Activated CD8-positive, alpha-beta T cell treated with anti-CD3 and anti-CD28 coated beads for 36 hours (primary cell): ENCODE measurements at places on chromosomes 1 and 21. TPM values are rescaled to one million over a fixed set of nuclear protein-coding genes. Genes with fewer than 3 reads are reported as not detected.

- peaks cover 41% of the 10 kb centered on the region for H3K4me1 ChIP-seq
- H3K27ac ChIP-seq: no peak overlapping the region
- DNase-seq: peak; percentile 51
- H3K4me3 ChIP-seq: no peak overlapping the region
Measured at GRCh38 chr21:42467140-42467983, 28.7 kb downstream of the RSPH1 start.

GRCh38 chr1:205306929-205307566, 14.5 kb downstream of the NUAK2 start:
- peaks cover 20% of the 10 kb centered on the region for H3K36me3 ChIP-seq
- H3K4me1 ChIP-seq: peaks cover 44% of the 10 kb centered on the region
- H3K27ac ChIP-seq: no peak overlapping the region
- H3K4me3 ChIP-seq: no peak overlapping the region

DNA sequence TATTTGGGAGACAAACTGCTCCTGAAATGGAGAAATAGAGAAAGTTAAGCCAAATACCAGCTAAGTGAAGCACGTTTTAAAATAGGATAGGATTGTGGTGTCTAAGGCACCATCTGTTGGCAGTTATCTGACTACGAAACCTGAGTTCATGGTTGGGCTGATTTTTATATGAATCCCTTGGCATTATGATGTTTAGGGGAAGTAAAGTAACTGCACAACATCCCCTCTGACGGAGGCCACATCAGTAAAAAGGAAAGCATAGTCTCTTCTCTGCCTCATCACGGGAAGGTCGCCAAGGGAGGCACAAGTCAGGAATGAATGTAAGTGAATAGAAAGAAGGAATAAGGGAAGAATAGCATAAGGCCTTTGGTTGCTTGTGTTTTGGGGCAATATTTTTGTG, 128.0 kb downstream of the PRRX1 start:
- no peak for DNase-seq
- H3K4me1 ChIP-seq: no peaks in the 10 kb centered on the region
- no peak overlapping the region for H3K27ac ChIP-seq
- no peak overlapping the region for H3K4me3 ChIP-seq

DNA sequence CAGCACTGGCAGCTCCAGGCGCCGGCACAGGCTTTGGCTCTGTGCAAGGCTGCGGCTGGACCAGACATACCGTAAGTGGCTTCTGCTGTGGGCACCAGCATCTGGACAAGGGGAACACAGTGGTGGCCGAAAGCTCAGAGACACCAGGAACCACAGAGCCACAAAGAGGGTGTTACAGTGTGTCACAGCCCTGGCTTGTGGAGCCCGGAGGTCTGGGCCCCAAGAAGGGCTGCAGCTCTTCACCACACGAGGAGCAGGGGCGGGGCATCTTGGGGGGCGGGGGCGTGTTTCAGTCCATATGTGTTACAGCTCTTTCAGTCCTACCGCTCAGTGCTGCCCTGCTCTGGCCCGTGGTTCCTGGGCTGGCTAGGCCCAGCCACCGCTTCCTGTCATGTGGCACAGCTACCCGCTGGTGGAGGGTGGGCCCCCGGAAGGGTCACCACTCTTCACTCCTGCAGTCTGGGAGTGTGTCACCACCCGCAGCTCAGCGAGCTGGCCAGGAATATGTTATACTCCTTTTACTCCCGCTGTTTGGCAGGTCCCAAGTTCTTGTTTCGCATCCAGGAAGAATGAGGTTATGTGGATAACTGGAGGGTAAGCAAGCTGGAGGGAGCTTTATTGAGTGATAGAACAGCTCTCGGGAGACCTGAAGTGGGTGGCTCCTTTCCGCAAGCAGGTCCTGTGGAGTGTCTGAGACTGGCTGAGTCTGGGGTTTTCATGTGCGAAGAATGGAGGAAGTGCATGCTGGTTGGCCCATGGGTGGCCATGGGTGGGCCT, 3.3 kb upstream of the LSM10 start:
- peaks cover 26% of the 10 kb centered on the region for H3K4me1 ChIP-seq
- peak; percentile 88 for DNase-seq
- H3K27me3 ChIP-seq: no peaks in the 10 kb centered on the region
- peak overlapping the region; percentile 69 for H3K27ac ChIP-seq
- peak overlapping the region; percentile 59 for H3K4me3 ChIP-seq

GRCh38 chr1:182644886-182645285, 39.5 kb downstream of the RGS8 start:
- peaks cover 9% of the 10 kb centered on the region for H3K27me3 ChIP-seq
- no peaks in the 10 kb centered on the region for H3K36me3 ChIP-seq
- H3K4me1 ChIP-seq: no peaks in the 10 kb centered on the region
- DNase-seq: no peak
- no peak overlapping the region for H3K27ac ChIP-seq
- no peak overlapping the region for H3K4me3 ChIP-seq

GRCh38 chr1:233844692-233845091, 59.8 kb upstream of the SLC35F3 start:
- H3K4me3 ChIP-seq: no peak overlapping the region
- no peaks in the 10 kb centered on the region for H3K4me1 ChIP-seq
- H3K27ac ChIP-seq: no peak overlapping the region

GRCh38 chr1:200248541-200248940, 161.3 kb downstream of the ZNF281 start:
- no peaks in the 10 kb centered on the region for H3K36me3 ChIP-seq
- no peak for DNase-seq
- H3K4me1 ChIP-seq: peaks cover under 1% of the 10 kb centered on the region
- no peak overlapping the region for H3K27ac ChIP-seq
- H3K4me3 ChIP-seq: no peak overlapping the region

DNA sequence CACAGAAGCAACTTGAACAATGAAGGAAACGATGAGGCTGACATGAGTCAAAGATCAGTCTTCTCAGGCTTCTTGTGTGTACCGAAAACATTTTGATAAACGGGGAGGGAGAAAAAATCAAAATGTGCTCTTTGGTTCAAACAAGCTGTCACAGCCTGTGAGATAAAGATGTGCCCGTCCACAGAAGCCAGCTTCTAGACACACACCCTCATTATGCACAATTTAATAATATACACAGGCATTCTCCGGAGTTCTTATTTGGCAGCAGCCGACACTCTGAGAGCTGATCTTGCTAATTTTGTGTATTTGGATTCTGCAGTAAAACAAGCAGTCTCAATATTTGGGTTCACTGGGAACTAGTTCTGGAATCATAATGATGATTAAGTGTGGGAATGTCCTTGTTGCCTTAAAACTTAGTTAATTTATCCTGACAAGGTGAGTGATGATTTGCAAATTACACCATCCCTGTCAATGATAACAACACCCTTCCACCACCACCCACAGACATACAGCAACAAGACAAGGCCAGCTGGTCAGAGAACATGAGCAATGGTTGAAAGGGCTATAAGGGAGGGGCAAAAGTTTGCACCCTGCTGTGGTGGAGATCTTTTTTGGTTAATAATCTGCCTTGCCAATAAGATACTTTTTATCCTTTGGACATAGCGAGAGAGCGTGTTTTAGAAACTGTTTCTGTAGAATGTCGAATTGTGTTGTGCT, 269.9 kb upstream of the KIAA0040 start:
- peaks cover 13% of the 10 kb centered on the region for H3K27me3 ChIP-seq
- H3K27ac ChIP-seq: no peak overlapping the region
- no peak overlapping the region for H3K4me3 ChIP-seq
- DNase-seq: no peak
- H3K36me3 ChIP-seq: no peaks in the 10 kb centered on the region
- H3K4me1 ChIP-seq: no peaks in the 10 kb centered on the region

DNA sequence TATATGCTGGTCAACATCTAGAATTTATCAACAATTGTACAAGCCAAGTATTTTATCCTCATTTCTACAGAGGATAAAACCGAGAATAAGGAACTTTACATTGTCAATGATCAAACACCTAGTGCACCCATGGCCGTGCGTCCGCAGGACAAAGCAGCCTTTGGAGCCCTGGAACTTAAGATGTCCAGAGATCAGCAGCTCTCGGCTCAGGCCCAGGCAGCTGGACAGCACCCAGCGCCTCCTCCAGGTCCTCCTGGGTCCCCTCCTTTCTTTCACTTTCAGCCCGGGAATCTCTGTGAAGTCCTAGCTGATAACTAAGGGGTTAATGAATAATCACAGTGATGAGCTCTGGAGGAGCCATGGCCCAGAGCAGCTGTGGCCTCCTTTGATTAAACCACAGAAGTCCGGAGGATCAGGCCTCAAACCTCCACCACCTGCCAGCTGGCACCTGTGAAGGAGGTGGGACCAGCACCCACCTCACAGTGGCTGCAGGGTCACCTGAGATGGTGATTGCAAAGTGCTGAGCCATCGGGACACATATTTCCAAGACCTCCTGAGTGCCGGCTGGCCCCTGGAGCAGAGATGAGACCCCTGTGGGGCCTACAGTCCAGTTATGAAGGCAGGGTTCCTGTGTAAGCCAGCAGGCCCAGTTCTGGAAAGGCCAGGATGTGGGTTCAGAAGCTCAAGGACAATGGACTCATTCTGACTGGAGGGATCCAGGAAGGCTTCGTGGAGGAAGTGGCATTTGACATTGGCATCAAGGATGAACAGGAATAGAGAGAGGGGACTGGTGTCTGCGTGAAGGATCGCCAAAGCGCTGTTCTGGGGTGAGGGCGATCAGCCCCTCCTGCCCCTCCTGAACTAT, 11.6 kb upstream of the SAMD11 start:
- H3K4me3 ChIP-seq: no peak overlapping the region
- H3K27me3 ChIP-seq: peaks cover 28% of the 10 kb centered on the region
- H3K27ac ChIP-seq: no peak overlapping the region
- no peaks in the 10 kb centered on the region for H3K36me3 ChIP-seq

DNA sequence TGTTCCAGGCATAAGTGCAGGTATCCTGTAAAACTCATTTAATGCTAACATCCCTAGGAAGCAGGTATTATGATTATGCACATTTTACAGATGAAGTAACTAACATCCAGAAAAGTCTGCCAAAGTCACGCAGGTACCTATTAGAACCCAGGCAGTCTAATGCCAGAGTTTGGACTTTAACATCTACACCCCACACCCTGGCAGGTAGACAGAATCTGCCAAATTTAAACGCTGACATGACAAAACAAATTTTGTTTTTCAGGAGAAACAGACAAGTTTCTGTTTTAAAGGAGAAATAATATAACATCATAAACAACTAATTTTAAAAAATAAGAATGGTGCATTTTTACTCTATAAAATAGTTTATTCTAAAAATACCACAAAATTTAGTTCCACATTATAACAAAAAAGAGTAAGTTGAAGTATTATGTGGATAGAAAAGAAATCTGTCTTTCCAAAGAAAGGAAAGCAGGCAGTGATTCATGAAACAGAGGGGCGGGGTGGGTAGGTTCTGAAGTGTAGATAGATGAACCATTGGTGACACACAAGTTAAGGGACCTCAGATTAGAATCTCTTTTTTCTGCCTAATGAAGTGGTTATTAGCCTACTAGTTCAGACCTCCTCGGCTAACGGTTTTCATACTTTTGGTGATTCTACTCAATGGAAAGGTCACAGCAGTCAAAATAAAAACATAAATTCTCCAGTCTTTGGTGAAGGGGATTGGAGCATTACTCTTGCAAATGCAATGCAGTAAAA, 1.7 kb downstream of the ASPM start:
- peaks cover 26% of the 10 kb centered on the region for H3K36me3 ChIP-seq
- peaks cover 11% of the 10 kb centered on the region for H3K27me3 ChIP-seq
- no peak overlapping the region for H3K27ac ChIP-seq
- peak overlapping the region; percentile 94 for H3K4me3 ChIP-seq

DNA sequence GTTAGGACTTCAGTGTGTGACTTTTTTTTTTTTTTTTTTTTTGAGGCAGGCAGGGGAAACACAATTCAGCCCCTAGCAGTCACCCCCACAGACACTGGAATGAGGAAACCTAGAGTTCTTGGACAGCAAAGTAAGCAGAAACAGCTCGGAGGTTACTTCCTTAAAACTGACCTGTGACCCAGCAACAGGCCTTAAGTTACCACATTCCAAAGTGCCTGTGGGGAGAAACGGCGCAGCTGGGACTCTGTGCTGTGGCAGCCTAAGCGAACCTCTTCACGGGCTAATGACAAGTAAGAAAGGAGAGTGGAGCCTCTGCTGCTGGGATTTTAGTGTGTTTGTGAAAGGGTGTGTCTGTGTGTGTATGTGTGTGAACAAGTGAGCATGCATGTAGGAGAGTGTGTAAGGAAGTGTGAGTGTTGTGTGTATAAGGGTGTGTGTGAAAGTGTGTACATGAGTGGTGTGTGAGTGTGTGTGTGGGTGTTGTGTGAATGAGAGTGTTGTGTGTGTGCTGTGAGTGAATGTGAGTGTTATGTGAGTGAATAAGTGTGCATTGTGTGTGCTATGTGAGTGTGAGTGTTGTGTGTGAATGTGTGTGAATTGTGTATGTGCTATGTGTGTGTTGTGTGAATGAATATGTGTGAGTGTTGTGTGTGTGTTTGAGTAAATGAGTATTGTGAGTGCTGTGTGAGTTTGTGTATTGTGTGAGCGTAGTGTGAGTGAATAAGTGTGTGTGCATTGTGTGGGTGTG, 180.8 kb downstream of the BRINP2 start:
- DNase-seq: no peak
- H3K36me3 ChIP-seq: no peaks in the 10 kb centered on the region
- H3K4me1 ChIP-seq: no peaks in the 10 kb centered on the region
- H3K27me3 ChIP-seq: no peaks in the 10 kb centered on the region
- no peak overlapping the region for H3K4me3 ChIP-seq

GRCh38 chr1:184212649-184213314, 161.3 kb downstream of the TSEN15 start:
- peaks cover 10% of the 10 kb centered on the region for H3K27me3 ChIP-seq
- no peak overlapping the region for H3K27ac ChIP-seq
- H3K4me3 ChIP-seq: no peak overlapping the region
- DNase-seq: no peak
- H3K4me1 ChIP-seq: no peaks in the 10 kb centered on the region
- no peaks in the 10 kb centered on the region for H3K36me3 ChIP-seq

GRCh38 chr1:202034683-202035462, 24.5 kb downstream of the ELF3 start:
- H3K27me3 ChIP-seq: peaks cover 2% of the 10 kb centered on the region
- H3K36me3 ChIP-seq: no peaks in the 10 kb centered on the region
- no peaks in the 10 kb centered on the region for H3K4me1 ChIP-seq
- H3K4me3 ChIP-seq: no peak overlapping the region

GRCh38 chr1:197774466-197775281, 606 bp downstream of the DENND1B start:
- H3K4me1 ChIP-seq: peaks cover 67% of the 10 kb centered on the region
- peak overlapping the region; percentile 94 for H3K27ac ChIP-seq
- H3K27me3 ChIP-seq: no peaks in the 10 kb centered on the region
- peak; percentile 79 for DNase-seq

- H3K4me3 ChIP-seq: no peak overlapping the region
- H3K4me1 ChIP-seq: no peaks in the 10 kb centered on the region
- no peak overlapping the region for H3K27ac ChIP-seq
- H3K27me3 ChIP-seq: no peaks in the 10 kb centered on the region
Measured at GRCh38 chr1:98906361-98906760, 98.3 kb downstream of the PLPPR5 start.

- DNase-seq: no peak
- H3K27me3 ChIP-seq: no peaks in the 10 kb centered on the region
- H3K4me1 ChIP-seq: peaks cover 4% of the 10 kb centered on the region
- H3K4me3 ChIP-seq: no peak overlapping the region
- no peak overlapping the region for H3K27ac ChIP-seq
Measured at GRCh38 chr1:169119405-169119804, 12.9 kb downstream of the ATP1B1 start.

CDK18 gene
- total RNA-seq: 8.4 TPM

RCC1 gene
- total RNA-seq: 108 TPM

SOX13 gene
- 1.7 TPM for total RNA-seq

GFI1 gene
- 54.3 TPM for total RNA-seq

CD1B gene
- not detected for total RNA-seq

ETV3L gene
- total RNA-seq: not detected

GREM2 gene
- not detected for total RNA-seq

GPR25 gene
- 0.34 TPM for total RNA-seq

PTPRU gene
- total RNA-seq: 0.56 TPM

CGN gene
- 1.7 TPM for total RNA-seq

SPRR2G gene
- total RNA-seq: not detected

GUCA2A gene
- not detected for total RNA-seq

KIRREL1 gene
- 0.16 TPM for total RNA-seq

STXBP3 gene
- total RNA-seq: 34.4 TPM

CLDN17 gene
- not detected for total RNA-seq
